ENCODE measurements at places on chromosomes 3 and 15.
A peak's percentile ranks its signal among the peaks of the same experiment; 100 is the strongest.

- peak; percentile 52 for DNase-seq
These were observed 34.5 kb downstream of the KBTBD12 start for GRCh38 chr3:127949446-127950055.

DNA sequence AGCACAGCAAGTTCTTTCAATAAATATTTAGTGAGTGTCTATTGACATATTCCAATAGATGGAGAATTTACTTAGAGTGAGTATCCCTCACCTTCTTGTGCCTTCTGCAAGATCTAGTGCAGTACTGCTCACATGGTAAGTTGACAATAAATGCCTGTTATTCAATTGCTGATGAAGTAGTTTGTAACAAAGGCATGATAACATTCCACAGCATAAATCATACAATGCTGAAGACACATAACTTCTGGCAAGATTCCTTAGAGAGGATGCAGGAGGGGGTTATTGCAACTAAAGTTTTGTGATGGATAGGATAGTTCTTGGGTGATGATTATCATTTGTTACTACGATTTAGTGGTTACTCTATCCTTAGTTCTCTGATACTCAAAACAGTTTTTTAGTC lies 112.2 kb upstream of the RBMS3 start:
- DNase-seq: no peak

DNA sequence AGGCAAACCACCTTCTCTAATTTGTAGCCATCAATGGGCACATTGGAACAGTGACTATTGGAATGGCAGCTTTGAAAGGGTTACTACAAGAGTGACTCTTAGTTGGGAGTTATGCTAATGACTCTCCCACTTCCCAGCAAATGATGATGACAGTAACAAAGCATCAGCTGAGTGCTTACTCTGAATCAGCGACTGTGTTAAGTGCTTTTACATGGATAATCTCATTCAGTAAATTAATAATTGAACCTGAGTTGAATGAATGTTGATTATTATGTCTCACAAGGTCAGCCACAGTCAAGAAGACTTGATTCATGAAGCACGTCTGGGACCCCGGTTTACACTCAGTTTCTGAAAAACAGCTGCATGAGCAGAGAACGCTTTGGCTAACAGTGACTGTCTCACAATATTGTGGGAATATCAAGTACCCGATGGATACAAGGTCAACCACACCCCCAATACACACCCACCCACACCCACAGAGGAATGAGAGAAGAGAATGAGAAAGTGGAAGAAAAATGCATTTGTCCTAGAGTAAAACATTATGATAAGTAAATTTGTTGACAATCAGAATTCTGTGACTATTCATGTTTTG lies 242.0 kb upstream of the FEZF2 start:
- DNase-seq: no peak

DNA sequence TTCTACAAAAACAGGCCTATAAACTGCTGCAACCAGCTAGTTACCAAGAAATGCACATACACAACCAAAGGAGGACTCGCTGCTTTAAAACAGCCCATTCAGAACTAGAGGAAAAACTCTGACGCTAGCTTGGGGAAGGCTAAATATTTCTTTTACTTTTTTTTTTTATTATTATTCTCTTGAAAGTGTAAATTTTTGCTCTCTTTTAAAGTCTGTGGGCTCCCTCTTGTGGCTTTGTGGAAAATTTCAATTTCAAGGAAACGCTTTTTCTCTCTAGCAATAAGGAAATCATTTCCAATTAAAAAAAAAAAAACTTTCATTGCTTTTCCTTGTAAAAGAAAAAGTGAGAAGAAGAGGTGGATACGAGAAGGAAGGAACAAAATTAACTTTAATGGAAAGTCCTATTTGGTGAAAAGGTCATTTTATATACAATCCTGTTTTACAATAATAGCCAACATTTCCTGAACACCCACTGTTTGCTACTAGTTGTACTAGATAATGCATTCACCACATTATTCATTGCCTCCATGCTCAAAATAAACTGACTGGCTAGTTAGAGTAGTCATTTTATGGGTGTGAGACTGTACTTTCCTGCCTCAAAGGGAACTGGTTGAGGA lies 51.2 kb upstream of the SAMMSON start:
- DNase-seq: peak; percentile 45

GRCh38 chr15:86650094-86650493 lies 570.4 kb downstream of the AGBL1 start:
- DNase-seq: no peak

DNA sequence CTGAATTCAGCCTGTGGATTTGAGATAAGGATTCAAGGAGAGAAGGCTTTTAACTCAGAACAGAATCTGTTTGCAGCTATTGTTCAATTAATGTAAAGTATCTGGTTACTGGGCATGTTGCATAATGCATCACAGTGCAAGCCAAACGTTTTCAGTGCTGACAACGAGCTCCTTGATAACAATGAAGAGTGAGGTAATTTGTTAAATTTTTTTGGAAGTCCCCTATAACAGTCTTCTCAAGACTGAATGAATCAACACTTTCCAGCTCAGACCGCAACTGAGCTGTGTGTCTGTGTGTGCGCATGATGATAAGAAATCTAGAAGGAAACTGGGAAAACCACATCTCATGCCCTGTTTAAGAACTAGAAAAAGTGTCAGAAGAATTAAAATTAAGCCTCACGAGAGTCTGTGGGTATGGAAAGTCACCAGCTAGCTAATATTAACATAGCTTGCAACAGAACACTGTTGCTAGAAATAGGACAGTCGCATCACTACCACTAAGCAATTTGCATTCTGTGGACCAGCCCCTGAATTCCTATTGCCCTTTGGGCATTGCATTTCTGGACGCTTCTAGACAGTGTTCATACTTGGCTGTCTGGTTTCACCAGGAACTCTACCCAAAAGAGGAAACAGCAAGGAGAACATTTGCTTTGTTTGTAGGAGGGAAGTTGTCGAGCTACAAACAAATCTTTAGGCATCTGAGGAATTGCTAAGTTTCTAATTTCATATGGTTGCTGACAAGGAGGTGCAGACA lies 43.7 kb upstream of the ATP2C1 start:
- no peak for DNase-seq

DNA sequence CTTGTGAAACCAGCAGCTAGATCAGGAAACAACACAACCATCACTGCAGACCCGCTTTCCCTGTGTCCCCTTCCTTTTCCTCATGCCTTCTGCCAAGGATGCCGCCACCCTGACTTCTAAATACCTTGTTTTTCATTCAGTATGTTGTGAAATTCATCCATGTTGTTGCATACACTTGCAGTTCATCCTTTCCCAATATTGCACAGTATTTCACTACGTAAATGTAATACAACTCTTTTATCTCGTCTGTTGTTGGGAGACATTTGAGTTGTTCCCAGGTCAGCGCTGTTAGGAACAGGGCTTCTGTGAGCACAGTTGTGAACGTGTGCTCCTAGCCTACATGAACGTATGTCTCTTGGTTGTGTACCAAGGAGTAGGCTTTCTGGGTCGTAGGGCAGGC lies 24.2 kb downstream of the TLNRD1 start:
- DNase-seq: no peak

DNA sequence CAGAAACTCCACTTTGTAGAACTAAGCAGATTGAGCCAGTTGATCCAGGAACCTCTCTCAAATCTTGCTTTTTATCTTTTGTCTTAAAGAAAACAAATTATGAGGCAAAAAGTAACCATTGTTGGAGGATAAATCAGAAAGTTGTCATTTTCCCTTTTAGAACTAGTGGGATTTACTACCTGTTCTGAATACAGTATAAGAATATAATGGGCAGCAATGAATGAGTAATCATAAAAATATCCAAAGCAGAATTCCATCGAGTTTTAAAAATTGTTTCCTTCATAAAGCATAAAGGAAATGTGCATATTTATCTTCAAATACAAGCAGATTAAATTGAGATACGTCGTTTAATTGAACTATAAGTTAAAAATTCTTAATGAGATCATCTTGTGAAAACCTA lies 15.9 kb upstream of the ANO10 start:
- DNase-seq: no peak

DNA sequence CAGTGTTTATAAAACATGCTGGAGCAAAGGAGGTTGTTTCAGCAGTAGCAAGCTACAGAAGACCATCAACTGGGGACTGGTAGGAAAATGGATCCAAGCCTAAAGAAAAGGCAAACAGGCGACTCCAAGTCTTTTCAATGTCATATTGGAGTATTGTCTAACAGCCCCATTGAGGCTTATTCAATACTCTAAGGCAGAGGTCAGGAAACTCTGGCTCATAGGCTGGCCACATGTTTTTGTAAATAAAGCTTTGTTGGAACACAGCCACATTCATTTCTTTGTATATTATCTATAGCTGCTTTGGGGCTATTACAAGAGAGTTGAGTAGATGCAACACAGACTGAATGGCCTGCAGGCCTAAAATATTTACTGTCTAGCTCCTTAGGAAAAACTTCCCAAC lies 77.5 kb downstream of the RPL22L1 start:
- DNase-seq: no peak

GRCh38 chr15:88982304-88982945 lies 69.2 kb upstream of the MFGE8 start:
- no peak for DNase-seq

DNA sequence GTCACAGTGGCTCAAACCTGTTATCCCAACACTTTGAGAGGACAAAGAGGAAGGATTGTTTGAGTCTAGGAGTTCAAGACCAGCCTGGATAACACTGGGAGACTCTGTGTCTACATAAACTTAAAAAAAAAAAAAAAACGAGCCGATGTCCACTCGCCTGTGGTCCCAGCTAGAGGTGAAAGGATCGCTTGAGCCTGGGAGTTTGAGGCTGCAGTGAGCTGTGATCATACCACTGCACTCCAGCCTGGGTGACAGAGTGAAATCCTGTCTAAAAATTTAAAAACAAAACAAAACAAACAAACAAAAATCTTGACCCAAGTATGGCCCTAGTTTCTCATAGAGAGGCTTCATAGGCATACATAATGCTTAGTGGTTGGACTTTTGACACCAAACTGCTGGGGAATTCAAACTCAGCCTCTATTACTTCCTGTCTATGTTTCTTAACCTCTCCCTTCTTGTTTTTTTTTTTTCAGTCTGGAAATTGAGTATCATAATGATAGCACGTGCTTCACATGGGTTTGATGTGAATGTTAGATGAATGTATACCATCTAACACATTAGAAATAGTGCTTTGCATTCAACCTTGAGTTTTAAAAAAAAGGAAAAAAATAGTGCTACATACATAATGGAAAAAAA lies 46.4 kb upstream of the CAPN7 start:
- DNase-seq: no peak

DNA sequence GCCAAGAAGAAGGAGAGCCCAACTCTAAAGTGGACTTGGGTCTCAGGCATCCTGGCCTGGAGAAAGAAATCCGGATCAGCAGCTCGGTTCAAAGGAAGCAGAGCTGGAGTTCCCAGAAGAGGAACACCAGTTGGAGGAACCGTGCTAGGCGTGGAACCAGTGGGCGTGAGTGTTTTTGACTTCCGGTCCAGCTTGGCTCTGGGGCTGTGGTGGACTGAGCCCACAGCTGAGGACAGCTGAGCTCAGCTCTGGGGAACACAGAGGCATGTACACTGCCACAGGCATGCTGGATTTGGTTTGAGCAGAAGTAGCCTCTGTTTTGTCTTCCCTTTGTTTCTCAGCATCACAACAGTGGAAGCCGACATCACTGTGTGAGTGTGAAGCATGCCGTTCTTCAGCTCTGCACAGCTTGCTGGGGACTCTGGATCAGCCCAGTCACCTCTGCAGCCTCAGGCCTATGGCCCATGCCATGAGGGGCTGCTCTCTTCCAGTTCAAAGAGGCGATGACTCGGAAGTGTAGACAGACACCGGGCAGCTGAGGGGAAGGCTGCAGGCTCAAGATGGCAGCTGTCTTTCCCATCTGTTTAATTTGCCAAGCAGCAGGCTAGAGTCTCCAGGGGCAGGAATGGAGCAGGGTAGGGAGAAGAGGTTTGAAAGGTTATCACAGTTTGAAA lies 185.8 kb upstream of the UBE3A start:
- no peak for DNase-seq

- DNase-seq: no peak
These were observed 159.8 kb upstream of the NUDT16 start for GRCh38 chr3:131221731-131222130.

DNA sequence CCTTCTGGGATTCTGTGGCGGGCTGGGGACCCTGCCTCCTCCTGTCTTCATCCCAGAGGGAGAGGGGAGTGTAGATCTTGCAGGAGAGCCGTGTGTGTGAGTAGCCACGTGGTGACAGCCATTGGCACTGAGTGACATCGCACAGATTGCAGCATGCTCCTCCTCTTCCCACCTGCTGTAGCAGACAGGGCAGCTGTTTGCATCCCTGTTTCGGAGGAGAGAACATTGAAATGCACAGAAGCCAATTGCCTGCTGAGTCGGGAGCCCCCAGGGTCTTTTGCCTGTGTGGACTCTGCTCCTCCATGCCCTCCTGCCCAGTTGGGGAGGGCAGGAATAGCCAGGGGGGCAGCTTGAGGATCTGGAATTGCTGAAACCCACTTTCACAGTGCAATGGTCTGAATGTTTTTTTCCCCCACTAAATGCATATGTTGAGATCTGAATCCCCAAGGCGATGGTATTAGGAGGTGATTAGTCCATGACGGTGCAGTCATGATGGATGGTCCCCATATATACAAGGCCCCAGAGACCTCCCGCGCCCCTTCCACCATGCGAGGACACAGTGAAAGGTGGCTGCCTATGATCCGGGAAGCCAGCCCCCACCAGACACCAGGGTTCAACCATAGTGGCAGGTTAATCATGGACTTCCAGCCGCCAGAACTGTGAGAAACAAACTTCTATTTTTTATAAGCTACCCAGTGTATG lies 66.8 kb downstream of the CHRNA7 start:
- no peak for DNase-seq

GRCh38 chr3:8387571-8387970 lies 114.1 kb upstream of the LMCD1 start:
- no peak for DNase-seq

GRCh38 chr15:45182996-45183395 lies 4.8 kb downstream of the SHF start:
- no peak for DNase-seq

GRCh38 chr15:74603026-74603788 lies 12.4 kb upstream of the CLK3 start:
- DNase-seq: no peak

GRCh38 chr15:79957741-79958140 lies 13.3 kb downstream of the BCL2A1 start:
- DNase-seq: no peak

GRCh38 chr3:45319996-45320305 lies 68.4 kb upstream of the LARS2 start:
- no peak for DNase-seq

DNA sequence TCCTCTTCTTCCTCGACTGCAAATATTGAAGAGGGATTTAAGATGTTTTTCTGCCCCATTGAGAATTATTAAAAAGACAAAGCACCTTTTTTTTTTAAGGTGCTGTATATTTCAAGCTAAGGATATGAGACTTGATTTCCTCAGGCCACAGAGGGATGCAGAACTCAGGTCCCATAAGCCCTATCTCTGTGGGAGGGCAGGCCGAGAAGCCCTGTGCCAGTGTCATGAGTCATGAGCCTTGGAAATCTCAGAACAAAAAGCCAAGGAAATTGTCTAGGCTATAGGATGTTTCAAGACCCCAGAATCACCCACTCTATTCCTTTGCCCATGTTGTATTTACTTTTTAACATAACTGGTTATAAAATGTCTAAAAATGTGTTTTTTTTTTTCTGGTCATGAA lies 7.3 kb downstream of the ESYT3 start:
- no peak for DNase-seq

GRCh38 chr3:183818041-183818620 lies 7.2 kb downstream of the MAP6D1 start:
- DNase-seq: no peak

- DNase-seq: no peak
These were observed 31.2 kb upstream of the TMOD3 start for GRCh38 chr15:51798281-51798680.

- no peak for DNase-seq
These were observed 76.7 kb downstream of the FLNB start for GRCh38 chr3:58084788-58085543.
